SJSA1 (cell line): ENCODE measurements at places on chromosomes 6 and 20.

- peak; percentile 30 for DNase-seq
Measured at GRCh38 chr6:46530896-46531295, 39.6 kb upstream of the RCAN2 start.

- DNase-seq, result no peak
Measured at GRCh38 chr6:42279144-42279781, 61.6 kb upstream of the MRPS10 start.

DNA sequence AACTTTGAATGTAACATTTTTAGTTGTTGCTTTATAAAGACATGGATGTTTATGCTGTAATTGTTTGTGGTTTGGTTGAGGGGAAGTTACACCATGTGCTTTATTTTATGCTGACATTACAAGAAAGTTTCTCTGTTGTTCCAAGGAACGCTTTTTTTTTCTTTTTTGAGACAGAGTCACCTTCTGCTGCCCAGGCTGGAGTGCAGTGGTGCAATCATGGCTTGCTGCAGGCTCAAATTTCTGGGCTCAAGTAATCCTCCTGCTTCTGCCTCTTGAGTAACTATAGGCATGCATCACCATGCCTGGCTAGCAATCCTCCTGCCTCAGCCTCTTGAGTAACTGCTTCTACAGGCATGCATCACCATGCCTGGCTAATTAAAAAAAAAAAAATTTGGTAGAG, 21.0 kb upstream of the IFNGR1 start:
- no peak for DNase-seq

GRCh38 chr6:8108031-8108660, 5.8 kb upstream of the EEF1E1 start:
- peak; percentile 90 for DNase-seq

- DNase-seq, result no peak
Measured at GRCh38 chr20:15616626-15617025, 956.6 kb downstream of the KIF16B start.

GRCh38 chr6:37485291-37485702, 14.4 kb downstream of the CCDC167 start:
- no peak for DNase-seq

- no peak for DNase-seq
Measured at GRCh38 chr20:51678026-51678697, 90.0 kb downstream of the ATP9A start.

DNA sequence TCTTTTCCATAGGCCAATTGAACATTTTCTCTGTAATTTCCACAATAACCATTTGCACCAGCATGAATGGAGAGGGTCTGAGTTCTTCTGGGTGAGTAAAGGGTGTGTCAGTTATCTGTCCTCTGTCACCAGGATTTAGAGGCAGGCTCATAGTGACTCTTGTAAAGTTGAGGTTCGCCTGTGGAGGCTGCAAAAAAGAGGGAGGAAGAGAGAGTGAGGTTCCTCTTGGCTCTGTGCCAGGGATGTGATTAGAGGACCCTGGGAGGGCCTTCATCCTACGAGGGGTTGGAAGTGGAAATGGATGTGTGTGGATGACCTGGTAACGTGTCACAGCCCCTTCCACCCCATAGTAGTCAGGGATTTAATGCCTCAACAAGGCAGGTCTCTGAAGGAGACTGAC, 242.0 kb downstream of the ESR1 start:
- DNase-seq, result no peak

DNA sequence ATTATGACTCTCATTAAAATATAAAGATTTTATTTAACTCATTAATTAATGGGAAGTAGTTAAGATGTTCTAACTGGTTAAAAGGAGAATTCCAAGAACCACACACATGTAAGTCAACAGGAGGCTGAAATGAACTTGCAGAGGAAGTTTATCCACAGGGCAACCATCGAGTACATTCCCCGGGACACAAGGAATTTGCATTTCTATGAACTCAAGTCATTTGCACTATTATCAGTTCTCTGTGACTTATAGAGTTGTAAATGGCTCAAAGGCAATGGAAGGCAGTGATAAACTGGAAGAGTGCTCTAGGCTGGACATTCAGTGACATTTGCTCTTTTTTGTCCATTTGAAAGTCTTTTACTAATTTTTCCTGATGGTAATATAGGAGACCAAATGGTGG, 97.4 kb downstream of the SNX5 start:
- no peak for DNase-seq

DNA sequence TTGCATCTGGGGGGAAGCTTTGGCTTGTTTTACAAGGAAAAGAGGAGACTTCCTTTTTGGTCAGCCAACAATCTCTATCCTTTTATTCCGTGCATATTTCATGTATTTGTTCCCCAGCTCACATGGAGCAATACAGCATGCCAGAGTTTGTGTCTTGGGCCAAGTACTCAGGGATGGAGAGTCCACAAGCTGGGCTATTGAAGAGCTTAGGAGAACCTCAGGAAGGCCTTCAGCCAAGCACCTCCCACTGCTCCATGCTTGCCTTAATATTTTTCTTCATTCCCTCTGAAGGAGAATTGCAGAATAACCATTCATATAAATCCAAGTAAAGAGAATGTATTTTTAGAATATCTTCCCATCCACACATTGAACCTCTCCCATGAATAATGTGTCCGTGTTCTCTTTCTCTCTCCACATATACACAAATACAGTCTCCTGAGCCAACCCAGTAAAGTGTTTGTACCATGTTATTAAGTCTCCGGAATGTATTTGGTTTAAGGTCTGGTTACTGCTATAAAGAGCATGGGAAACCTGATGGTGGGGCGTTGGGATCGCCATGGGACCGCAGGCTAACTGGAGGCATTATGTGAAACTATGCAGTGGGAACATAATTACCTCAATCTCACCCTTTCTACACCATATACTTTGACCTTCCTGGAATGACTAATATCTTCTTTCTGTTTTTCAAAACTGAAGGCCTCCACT, 3.0 kb downstream of the LAMA4 start:
- no peak for DNase-seq

GRCh38 chr20:40535816-40536215, 153.2 kb downstream of the MAFB start:
- DNase-seq, result no peak

DNA sequence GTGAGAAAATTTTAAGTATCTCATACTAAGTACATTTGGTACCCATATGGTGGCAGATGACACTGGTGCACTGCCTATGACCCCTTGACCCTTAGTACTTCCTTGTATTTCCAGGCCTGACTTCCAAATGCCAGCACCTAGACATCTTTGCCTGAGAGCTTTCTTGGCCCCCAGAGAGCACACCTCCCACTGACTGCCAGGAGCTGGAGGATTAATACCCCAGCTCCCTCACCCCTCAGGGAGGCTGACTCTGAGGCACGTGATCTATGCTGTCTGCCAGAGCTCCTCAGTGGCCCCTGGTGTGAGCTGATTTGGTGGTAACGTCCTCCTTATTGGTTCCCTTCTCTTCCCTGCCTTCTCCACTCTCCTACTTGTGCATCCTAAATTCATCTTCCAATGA, 38.0 kb downstream of the BFSP1 start:
- no peak for DNase-seq

DNA sequence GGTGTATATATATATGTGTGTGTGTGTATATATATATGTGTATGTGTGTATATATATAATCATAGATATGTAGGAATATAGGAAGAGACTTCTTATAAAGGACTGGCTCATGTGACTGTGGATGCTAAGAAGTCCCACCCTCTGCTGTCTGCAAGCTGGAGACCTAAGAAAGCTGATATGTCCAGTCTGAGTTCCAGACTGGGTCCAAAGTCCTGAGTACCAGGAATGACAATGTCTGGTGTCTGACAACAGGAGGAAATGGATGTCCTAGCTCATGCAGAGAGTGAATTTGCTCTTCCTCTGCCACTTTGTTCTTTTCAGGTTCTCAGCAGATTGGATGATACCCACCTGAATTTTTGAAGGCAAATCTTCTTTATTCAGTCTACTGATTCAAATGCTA, 7.1 kb downstream of the ALDH5A1 start:
- no peak for DNase-seq

DNA sequence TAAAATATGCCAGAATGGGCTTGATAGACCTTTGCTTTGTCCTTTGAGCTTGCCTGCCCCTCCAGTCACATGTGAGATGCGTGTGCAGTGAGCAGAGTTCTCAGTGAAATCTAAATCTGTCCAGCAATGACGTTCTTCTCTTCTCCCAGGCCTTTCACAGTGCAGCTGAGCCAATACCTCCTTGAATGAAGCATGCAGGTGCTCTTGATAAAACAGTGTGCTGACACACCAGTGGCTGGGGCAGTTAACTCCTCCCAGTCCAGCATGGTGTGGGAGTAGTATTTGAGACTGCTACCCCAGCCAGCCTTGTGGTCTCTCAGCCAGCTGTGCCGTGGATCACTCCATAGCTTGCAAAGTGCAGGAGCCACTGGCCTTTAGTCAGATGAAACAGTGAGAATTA, 240.5 kb downstream of the FARS2 start:
- DNase-seq, result no peak

DNA sequence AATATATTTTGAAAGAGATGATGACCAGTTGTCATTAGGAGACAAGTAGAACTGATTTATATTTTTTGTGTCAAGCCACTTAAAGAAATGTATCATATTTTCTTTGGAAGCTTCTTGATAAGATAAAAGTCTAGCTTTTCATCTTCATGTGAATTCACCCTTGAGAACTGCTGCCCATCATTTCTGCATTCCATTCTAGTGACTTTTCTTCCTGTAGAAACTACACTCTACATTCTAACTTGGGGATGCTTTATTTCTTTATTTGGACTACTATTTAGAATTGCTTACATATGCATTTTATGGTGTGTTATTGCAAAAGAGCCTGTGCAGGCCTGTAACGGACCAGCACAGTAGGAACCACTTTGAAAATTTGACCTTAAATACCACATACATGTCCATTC, 335.0 kb upstream of the KCNQ5 start:
- peak; percentile 26 for DNase-seq

GRCh38 chr20:47278907-47279348, 77.6 kb downstream of the ZMYND8 start:
- peak; percentile 46 for DNase-seq

DNA sequence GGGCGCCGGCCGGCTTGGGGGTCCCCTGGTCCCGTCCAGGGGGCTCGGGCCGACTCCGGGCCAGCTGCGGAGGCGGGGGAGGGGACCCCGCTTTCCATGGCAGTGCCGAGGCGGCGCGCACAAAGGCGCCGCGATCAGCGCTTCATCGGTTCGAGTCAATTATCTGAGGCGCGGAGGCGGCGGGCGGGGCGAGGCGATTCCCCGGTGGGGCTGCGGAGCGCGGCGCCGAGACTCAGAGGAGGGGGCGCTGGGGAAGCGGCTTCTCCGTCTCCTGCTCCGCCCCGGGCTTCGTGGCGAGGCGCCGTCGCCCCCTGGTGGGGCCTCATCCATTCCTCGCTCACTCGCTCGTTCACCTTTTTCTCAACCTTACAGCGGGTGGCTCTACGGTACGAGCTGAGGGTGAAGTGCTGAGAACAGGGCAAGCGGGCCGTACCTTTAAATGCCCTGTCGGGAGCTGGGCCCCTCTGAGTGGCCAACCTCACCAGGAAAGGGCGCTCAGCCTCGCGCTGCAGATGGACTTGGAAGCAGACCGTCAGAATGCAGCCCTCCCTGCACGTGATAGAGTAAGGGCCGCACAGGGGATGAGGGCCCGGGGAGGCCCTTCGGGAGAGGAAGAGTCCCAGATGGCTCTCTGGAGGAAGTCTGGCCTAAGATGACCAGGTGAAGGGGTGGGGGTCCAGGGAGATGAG, 39.9 kb downstream of the SLC52A3 start:
- peak; percentile 15 for DNase-seq

- DNase-seq, result no peak
Measured at GRCh38 chr6:11634948-11635347, 97.4 kb downstream of the TMEM170B start.

DNA sequence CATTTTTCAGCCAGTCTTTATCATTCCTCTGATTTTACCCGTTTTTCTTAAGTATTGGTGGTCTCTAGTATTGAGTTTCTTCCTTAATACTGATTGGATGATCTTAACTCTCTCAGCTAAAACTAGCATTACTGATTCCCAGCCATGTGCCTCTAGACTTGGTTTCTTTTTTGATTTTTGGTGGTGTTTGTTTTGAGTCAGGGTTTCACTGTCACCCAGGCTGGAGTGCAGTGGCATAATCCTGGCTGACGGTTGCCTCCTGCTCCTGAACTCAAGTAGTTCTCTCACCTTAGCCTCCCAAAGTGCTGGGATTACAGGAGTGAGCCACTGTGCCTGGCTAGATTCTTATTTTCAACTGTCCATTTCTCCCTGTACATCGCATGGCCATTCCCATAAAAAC, 24.9 kb downstream of the DPPA5 start:
- DNase-seq, result no peak

GRCh38 chr6:96844530-96844929, 7.3 kb upstream of the GPR63 start:
- DNase-seq, result no peak
